CD4-positive, alpha-beta T cell treated with Interleukin-2 at 100 ng/mL for 4 hours (primary cell): ENCODE measurements at places on chromosomes 12 and 14.
A peak's percentile ranks its signal among the peaks of the same experiment; 100 is the strongest.

DNA sequence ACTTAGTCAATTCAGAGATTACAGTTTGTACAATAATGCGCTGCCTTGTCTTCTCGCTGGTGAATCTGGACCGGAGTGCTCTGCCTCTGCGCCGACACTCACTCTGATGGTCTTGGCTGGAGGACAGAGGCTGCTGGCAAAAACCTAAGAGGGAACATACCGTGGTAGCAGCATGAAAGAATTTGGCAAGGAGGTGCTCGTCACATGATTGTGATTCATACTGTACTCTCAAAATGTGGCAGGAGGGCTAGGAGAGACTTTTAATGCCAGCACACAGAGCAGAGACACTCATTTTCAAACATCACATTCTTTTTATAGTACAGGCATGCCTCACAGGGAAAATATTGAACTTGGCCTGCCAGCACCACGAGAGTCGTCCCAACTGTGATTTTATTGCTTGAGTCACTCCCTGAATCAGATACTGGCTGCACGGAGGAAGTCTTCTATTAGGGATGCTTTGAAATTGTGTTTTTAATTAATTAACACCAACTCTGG is 67.8 kb downstream of the HMGA2 start:
- no peak for DNase-seq

- DNase-seq, result no peak
Measured at GRCh38 chr14:84042992-84043391, 1487.0 kb upstream of the FLRT2 start.

DNA sequence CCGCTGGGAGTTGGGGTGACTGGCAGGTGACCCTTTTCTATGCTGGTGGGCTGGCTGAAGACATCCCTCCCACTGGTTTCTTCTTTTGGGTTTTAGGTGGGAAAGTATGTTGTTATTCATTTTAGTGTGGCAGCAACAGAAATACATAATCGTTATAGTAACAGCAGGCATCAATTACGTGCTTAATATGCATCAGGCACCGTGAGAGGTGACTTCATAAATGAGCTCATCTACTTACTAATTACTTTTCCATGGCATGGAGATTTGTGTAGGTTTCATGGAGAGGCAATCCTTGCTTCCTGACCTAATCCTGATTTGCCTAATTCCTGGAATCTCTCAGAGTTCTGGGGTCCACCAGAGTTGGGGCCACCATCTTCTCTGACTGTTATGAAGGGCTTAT is 13.4 kb upstream of the CELA1 start:
- DNase-seq, result no peak

DNA sequence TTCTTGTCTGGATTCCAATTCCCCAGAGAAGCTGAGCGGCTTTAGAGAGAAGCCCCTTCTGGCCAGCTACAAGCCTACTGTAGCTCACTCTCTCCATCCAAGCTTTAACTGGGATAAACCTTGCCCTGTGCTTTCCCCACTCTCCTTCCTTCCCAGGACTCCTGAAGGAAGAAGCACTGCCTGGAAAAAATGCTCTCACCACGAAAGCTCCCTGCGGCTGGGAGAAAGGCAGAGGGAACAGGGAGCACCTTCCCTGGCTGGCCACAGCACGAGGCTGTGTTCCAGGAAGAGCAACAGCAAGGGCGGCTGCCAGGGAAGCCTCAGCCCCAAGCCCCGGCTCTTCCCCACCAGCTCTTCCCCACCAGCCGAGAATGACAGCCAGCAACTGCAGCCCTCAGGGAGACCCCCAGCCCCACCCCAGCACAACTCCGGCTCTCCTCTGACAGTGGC is 40.8 kb upstream of the PNMA1 start:
- DNase-seq, result no peak

DNA sequence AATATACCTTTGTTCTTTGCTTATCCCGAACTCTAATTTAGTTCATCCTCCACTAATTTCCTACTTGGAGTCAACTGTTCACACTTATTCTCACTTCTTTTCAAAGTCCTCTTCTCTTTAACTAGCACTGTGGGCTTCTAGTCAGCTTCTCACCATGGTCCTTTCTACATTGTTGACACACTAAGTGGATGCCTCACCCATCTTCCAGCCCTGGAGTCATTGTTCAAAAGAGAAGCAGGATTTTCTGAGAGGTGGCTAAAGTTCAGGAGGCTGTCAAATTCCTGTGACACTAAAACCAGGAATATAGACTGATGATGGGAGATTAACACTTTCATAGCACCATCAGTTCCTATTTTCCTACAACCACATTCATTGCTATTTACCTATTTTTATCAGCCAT is 99.3 kb downstream of the PHLDA1 start:
- no peak for DNase-seq

GRCh38 chr14:34300882-34301734 is 160.9 kb downstream of the SPTSSA start:
- DNase-seq, result peak; percentile 31

DNA sequence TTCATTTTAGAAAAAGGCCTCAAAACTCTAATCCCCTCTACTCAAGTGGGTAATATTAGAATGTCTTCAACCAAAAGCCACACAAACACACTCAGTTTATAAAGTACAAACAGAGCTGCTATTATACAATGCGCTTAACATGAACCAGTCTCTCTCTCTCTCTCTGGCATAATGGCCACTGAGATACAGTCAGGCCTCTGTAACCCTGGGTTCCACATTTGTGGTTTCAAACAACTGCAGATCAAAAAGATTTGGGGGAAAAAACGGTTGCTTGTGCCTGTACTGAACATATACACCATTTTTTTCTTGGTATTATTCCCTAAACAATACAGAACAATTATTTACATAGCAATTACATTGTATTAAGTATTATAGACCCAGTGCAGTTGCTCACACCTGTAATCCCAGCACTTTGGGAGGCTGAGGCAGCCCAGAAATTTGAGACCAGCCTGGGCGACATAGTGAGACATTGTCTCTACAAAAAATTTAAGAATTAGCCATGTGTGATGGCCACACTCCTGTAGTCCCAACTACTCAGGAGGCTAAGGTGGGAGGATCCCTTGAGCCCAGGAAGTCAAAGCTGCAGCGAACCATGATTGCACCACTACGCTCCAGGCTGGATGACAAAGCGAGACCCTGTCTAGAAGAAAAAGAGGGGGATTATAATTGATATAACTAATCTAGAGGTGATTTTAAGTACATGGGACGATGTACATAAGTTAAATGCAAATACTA is 5.6 kb downstream of the SLC11A2 start:
- no peak for DNase-seq

DNA sequence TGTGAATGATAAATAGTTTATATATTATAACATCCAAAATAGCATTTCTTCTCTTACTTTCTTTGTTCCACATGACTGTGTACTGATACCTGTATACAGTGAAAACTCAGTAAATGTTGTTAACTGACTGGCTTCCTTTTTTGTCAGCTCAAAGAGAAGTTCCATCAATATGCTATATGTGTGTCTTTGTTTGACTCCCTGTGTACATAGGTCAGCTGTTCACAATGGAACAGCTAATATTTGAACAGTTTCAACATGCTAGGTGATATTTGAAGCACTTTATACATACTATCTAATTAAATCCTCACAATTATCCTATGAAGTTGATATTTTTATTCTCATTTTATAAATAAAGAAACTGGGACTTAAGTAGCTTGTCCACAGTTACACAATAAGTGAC is 15.3 kb upstream of the KICS2 start:
- no peak for DNase-seq

- DNase-seq, result no peak
Measured at GRCh38 chr12:116978791-116979508, 68.2 kb downstream of the FBXW8 start.

DNA sequence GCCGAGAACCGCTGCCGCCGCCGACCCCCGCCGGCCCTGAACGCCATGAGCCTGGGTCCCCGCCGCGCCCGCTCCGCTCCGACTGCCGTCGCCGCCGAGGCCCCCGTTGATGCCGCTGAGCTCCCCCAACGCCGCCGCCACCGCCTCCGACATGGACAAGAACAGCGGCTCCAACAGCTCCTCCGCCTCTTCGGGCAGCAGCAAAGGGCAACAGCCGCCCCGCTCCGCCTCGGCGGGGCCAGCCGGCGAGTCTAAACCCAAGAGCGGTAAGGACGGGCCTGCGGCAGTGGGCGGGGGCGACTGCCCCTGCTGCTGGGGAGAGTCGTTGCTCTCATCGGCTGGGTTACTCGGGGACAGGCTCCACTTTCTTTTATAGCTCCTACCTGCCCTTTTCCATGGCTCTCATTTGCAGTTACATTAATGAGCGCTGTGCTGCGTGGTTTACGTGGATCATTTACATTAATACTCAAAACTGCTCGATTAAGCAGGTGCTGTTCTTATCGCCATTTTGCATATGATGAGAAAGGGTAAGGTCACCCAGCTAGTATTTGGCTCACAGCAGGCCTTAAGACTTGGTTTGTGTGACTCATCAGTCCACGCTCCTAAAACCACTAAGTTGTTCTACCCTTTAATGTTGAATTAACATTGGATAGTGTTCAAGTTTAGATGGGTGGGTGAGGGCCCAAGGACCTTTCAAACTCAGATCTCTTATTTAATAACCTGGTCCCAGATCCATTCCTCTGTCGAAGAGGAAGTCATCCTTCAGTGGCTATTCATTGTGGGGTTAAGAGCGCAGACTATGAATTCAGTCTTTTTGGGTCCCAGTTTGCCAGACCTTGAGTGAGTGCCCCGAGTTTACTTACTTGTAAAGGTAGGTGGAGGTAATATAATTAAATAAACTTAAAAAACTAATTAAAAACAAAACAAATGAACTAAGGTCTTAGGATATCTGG is 823 bp downstream of the RNF10 start:
- DNase-seq, result peak; percentile 56

DNA sequence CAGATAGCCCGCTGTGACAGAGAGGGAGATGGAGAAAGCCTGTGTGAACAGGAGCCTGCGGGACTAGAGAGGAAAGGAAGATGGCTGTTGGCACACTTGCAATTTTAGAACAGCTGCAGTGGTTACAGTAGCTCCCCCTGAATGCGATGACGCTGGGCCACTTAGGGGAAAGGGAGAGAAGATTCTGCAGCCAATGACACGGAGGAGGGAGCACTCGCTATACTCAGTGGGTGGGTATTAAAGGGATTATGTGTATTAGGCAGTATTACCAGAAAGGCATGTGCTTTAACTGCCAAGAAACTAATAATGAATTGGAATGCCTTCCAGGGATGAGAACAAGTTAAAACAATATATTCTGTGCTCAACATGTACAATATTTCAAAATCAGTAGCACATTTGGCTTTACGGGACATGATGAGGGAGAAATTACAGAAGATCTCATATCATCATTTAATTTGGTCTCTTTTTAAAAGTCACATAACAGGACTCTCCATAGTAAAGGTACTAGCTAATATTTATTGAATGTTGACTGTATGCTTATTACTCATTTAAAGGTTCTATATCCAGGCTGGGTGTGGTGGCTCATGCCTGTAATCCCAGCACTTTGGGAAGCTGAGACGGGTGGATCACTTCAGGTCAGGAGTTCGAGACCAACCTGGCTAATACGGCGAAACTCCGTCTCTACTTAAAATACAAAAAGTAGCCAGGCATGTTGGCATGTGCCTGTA is 35.9 kb upstream of the FOS start:
- DNase-seq, result no peak

- no peak for DNase-seq
Measured at GRCh38 chr12:131854861-131855476, 26.8 kb downstream of the MMP17 start.

DNA sequence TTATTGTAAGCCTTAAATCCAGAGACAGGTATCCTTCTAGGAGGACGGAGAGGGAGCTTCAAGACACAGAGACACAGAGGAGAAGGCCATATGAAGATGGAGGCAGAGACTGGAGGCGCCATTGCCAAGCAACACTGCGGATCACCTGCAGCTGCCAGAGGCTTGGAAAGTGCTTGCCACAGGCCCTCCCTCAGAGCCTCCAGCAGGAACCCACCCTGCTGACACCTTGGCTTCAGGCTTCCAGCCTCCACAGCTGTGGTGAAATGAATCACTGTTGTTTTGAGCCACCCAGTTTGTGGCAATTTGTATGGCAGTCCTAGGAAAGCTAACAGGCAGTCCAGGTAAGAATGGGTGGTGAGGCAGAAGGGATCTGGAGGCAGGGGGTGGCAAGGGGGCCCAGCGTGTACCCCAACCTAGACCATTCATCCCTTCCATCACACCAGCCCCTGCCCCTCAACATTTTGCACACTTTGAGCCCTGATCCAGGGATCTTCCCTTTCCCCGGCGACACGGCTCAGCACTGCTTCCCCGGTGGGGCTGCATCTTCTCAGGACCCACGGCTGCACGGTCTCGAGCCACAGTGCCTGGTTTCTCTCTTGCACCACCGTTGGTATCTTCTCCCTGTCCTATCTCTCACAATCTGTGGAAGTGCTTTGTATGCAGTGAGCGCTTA is 22.3 kb upstream of the BCDIN3D start:
- no peak for DNase-seq

DNA sequence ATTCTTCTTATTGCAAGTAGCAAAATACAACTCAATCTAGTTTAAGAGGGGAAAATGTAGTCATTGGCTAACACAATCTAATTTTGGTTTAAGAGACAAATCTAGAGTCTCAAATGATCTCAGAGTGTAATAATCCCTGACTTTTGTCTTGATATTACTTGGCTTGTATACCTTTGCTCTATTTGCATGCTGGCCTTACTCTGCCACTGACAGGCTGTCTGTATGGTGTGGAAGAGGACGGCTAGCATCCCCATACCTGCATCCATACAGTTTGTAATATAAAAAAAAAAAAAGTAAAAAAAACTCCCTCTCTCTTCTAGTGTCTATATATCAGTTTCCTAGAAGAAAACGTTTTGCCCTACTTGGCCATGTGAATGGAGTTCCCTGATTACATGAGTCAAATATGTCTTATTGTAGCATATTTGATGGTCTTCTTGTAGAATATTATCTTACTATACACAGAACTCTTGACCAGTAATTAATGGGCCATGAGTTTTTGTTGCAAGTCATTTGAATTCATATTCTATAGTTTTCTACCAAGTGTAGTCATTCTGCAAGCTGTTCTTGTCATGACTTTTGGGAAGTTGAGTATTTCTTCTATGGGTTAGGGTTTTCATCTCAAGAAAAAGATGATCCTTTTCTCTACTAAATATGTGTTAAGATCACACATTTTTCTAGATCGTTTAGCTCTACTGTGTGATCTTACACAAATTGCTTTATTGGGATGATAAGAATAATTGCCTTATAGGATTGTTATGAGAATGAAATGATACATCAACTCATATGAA is 8.2 kb downstream of the HIF1A start:
- no peak for DNase-seq

GRCh38 chr12:129409281-129409680 is 494.5 kb downstream of the TMEM132D start:
- DNase-seq, result no peak

DNA sequence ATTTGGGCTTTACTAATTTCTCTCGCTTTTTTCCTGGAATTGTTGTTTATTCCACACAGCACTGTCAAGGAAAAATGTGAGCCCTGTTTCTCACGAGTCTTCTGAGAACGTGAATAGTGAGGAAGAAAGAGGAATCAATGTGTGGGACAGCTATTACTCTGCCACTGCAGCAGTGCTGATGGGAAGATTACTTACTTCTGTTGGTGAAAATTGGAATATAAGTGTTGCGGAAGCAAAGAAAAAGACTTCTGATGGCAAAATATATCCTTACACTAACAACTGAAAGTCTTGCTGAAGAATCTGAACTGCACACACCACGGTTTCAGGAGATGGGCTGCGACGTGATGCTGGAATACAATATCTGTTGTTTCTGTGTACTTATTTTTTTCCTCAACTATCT is 884.2 kb downstream of the AACS start:
- no peak for DNase-seq

GRCh38 chr12:90000721-90001120 is 292.1 kb upstream of the ATP2B1 start:
- no peak for DNase-seq
